Esophagus muscularis mucosa (tissue), 4 donors: ENCODE measurements at places on chromosomes 7 and 10. TPM values are rescaled to one million over a fixed set of nuclear protein-coding genes. Genes with fewer than 3 reads are reported as not detected.

The KMT2C gene
- total RNA-seq = 73.9 TPM

The TRAPPC14 gene
- 5.8 TPM for total RNA-seq

The HOXA5 gene
- 7.8 TPM for total RNA-seq

The RPEL1 gene
- not detected for total RNA-seq

The C10orf67 gene
- total RNA-seq = not detected

The GRID2IP gene
- total RNA-seq = not detected

The OR9A2 gene
- not detected for total RNA-seq

The TRPV6 gene
- not detected for total RNA-seq

The SNCG gene
- 28.3 TPM for total RNA-seq

The AZGP1 gene
- total RNA-seq = 3.1 TPM

The DUSP5 gene
- total RNA-seq = 3.8 TPM

The CTAGE8 gene
- 1.5 TPM for total RNA-seq

The SLC13A4 gene
- total RNA-seq = not detected

The MACC1 gene
- total RNA-seq = 0.17 TPM

The HIP1 gene
- 16.4 TPM for total RNA-seq

The PAX4 gene
- total RNA-seq = not detected

GRCh38 chr10:125087191-125087896 lies 73.0 kb downstream of the CTBP2 start:
- H3K27me3 ChIP-seq = no peaks in the 10 kb centered on the region
- peaks cover 23% of the 10 kb centered on the region for H3K36me3 ChIP-seq
- H3K27ac ChIP-seq = no peak overlapping the region
- no peak overlapping the region for H3K4me3 ChIP-seq

- no peak overlapping the region for H3K27ac ChIP-seq
- H3K4me3 ChIP-seq = no peak overlapping the region
- DNase-seq = no peak
These were observed 202.8 kb downstream of the IPMK start for GRCh38 chr10:58064714-58065528.

- H3K4me1 ChIP-seq = peaks cover 3% of the 10 kb centered on the region
- peak overlapping the region; percentile 35 for H3K4me3 ChIP-seq
- H3K27ac ChIP-seq = peak overlapping the region; percentile 66
- DNase-seq = no peak
- no peaks in the 10 kb centered on the region for H3K36me3 ChIP-seq
These were observed 120.1 kb downstream of the ARHGAP12 start for GRCh38 chr10:31808258-31809218.

DNA sequence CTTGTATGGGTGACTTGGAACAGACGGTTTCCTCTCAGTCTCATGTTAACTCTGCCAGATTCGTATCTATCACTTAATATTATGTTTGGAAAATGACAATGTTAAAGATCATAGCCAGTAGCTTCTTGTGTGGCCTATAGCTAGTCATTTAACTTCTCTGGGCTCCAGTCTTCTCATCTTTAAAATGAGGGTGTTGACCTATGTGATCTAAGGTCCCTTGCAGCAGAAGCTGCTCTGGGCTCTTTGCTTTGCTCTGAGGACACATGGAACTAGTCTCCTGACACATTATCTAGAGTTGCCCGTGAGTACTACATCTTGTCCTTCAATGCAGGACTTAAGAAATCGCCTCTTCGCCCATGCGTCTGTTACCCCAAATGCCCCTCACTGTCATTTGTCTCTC lies 93.1 kb downstream of the TMEM178B start:
- no peaks in the 10 kb centered on the region for H3K27me3 ChIP-seq
- no peak overlapping the region for H3K27ac ChIP-seq
- H3K36me3 ChIP-seq = no peaks in the 10 kb centered on the region

GRCh38 chr10:90042075-90042474 lies 340.7 kb downstream of the KIF20B start:
- H3K36me3 ChIP-seq = no peaks in the 10 kb centered on the region
- no peak overlapping the region for H3K27ac ChIP-seq
- no peak for DNase-seq
- no peaks in the 10 kb centered on the region for H3K27me3 ChIP-seq

DNA sequence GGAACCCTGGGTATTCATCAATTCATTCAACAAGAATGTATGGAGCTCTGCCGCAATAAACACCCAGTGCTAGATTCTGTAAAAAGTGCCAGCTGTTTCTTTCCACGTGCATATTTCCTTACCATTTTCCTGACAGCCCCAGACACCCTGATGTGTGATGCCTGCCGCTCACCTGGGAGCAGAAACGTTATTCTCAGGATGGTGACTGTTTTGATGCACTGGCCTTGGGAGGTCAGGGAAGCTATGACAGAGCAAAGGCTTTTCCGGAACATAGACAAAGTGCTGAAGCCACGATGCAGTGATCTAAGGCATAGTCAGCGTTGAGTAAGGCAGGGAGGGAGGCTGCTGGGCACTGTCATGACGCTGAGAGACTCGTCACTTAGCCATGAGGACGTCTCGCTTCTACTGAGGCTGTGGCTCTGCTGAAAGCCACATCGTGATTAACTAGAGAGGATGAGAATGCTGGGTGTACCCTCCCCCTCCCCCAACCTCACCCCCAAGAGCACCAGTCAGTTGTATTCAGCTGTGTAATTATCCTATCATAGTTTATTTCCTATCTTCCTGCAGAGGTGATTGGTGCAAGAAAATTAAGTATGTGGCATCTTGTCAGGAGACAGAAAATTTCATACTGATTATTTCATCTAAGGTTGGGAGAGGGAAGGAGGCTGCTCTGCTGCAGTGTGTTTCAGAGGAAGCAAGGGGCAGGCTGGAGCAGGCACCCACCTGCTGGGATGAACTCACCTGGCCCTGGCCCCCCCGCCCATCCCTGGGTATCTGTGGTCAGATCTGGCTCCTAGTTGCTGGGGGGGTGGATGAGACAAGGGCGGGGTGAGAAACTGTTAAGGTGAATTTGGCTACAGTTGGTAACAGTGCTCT lies 48.8 kb upstream of the SMNDC1 start:
- no peaks in the 10 kb centered on the region for H3K27me3 ChIP-seq
- H3K4me3 ChIP-seq = no peak overlapping the region
- no peaks in the 10 kb centered on the region for H3K36me3 ChIP-seq
- peaks cover 37% of the 10 kb centered on the region for H3K4me1 ChIP-seq
- H3K27ac ChIP-seq = no peak overlapping the region
- DNase-seq = no peak

- no peak overlapping the region for H3K4me3 ChIP-seq
- no peak overlapping the region for H3K27ac ChIP-seq
- DNase-seq = no peak
- H3K27me3 ChIP-seq = no peaks in the 10 kb centered on the region
These were observed 200.9 kb downstream of the GRM3 start for GRCh38 chr7:86844608-86845007.

DNA sequence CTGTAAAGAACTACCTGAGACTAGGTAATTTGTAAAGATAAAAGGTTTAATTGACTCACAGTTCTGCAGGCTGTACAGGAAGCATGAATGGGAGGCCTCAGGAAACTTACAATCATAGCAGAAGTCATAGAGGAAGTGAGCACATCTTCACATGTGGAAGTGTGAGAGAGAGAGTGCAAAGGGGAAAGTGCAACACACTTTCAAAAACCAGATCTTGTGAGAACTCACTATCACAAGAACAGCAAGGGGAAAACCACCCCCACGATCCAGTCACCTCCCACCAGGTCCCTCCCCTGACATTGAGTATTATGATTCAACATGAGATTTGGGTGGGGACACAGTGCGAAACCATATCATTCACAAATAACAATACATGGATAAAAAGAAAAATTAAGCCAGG lies 24.5 kb downstream of the AVL9 start:
- no peak overlapping the region for H3K27ac ChIP-seq
- H3K4me3 ChIP-seq = no peak overlapping the region
- DNase-seq = no peak
- H3K27me3 ChIP-seq = no peaks in the 10 kb centered on the region

DNA sequence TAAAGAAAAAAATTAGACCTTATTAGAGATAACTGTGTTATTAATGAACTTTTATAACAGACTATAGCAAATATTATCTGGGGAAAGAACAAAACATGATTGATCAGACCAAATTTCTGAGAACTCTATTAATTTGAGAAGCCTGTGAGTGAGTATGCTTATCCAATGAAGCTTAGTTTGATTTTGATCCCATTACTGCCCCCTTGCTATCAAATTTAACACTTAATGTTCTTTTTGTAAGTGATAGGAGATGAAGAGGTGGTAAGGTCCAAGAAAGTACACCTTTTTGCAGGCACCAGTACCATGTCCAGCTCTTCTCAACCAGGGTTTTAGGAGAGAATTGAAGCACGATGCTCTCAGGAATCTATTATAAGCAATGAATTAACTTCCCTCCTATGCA lies 49.9 kb downstream of the ZNF365 start:
- DNase-seq = no peak
- no peaks in the 10 kb centered on the region for H3K27me3 ChIP-seq
- H3K27ac ChIP-seq = no peak overlapping the region
- no peaks in the 10 kb centered on the region for H3K4me1 ChIP-seq

DNA sequence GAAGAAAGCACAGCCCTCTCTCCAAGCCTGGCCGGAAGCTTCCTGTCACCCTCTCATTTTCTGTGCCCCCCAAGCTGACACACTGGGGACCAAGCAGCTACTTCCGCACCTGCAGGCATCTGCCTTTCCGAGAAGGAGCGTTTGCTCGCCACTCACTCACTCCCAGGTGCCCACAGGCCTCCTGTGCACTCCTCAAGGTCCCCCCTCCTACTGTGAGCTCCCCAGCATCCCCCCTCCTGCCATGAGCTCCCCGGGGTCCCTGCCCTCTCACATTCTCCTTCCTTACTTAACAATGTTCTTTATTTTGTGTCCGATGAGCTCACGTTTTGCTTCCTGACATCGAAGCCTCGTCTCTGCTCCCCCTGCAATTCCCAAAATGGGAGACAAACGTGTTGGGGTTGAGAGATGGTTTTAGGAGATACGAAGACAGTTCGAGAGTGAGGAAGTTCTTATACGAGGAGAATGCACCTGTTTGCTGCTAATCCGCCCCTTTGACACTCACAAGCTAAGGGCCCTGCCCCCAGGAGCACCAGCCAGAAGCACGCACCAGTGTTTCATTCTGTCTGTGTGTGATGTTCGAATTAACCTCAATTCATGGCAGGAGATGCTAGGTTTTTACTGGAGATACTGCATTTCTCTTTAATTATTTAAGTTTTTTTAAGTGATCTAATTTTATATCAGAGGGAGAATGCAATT lies 70.2 kb downstream of the PDGFA start:
- DNase-seq = no peak
- peaks cover 13% of the 10 kb centered on the region for H3K4me1 ChIP-seq
- H3K27ac ChIP-seq = no peak overlapping the region
- H3K36me3 ChIP-seq = no peaks in the 10 kb centered on the region
- peaks cover 10% of the 10 kb centered on the region for H3K27me3 ChIP-seq

DNA sequence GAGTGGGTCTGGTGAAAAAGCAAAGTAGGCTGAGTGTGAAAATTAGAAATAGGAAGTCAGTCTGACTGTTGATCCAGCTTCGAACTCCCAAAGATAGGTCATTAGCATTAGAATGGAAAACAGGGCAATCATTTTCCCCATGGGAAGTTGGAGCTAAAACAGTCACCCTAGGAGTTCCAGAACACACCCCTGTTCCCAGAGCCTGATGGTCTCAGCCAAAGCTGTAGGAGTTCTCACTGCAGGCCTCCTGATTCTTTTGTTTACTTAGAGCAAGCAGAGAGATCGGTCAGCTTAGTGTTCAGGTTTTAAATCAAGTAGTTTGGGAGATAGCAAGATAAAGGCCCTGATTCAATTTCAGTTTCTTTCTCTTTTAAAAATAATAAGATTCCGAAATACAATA lies 28.8 kb upstream of the JCAD start:
- H3K27ac ChIP-seq = no peak overlapping the region
- H3K4me1 ChIP-seq = no peaks in the 10 kb centered on the region
- H3K36me3 ChIP-seq = no peaks in the 10 kb centered on the region
- no peaks in the 10 kb centered on the region for H3K27me3 ChIP-seq
- DNase-seq = no peak
- H3K4me3 ChIP-seq = no peak overlapping the region

DNA sequence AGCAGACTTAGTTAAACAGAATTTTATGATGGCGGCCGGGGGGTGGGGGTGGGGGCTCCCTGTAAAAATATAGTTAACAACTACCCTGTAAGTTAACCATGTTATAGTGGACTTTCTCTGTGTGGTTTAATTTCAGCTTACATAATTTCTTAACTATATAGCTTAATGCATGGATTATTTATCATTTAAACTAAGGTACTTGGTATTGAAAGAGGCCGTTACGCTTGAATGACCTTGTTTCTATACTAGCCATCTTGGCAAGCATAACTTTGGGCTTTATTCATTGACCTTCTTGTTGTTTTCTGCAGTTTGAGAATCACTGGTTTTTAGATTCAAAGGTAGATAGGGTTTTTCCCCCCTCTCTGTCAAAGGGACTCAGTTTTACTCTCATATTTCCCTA lies 8.4 kb downstream of the EIF4EBP2 start:
- no peak overlapping the region for H3K27ac ChIP-seq
- peaks cover 69% of the 10 kb centered on the region for H3K4me1 ChIP-seq
- no peak for DNase-seq
- H3K4me3 ChIP-seq = no peak overlapping the region
- H3K36me3 ChIP-seq = peaks cover 3% of the 10 kb centered on the region

GRCh38 chr7:90824386-90825307 lies 228.5 kb downstream of the CDK14 start:
- no peaks in the 10 kb centered on the region for H3K4me1 ChIP-seq
- H3K27ac ChIP-seq = no peak overlapping the region
- H3K36me3 ChIP-seq = no peaks in the 10 kb centered on the region

- no peak overlapping the region for H3K4me3 ChIP-seq
- H3K27me3 ChIP-seq = no peaks in the 10 kb centered on the region
- H3K27ac ChIP-seq = no peak overlapping the region
- H3K36me3 ChIP-seq = no peaks in the 10 kb centered on the region
- no peak for DNase-seq
These were observed 90.3 kb downstream of the FAM107B start for GRCh38 chr10:14684354-14684753.

DNA sequence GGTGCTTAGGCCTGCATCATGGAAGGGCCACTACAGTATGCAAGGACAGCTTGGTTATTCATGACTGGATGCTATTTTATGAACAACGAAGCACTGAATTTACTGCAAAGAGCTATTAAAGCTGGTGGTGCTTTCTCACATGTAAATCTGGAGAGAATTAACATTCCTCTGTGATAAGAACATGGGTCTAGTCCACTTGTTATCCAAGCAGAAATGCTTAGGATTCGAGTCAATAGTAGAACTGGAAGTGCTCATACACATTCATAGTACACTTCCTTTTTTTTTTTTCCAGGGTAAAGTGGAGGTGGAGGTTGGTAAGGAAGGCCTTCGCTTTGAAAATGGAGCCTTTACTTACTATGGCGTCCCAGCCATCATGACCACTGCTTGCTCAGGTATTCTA lies 35.0 kb downstream of the CNNM1 start:
- no peaks in the 10 kb centered on the region for H3K27me3 ChIP-seq
- H3K4me1 ChIP-seq = no peaks in the 10 kb centered on the region
- H3K27ac ChIP-seq = no peak overlapping the region
- no peak for DNase-seq
- no peak overlapping the region for H3K4me3 ChIP-seq

DNA sequence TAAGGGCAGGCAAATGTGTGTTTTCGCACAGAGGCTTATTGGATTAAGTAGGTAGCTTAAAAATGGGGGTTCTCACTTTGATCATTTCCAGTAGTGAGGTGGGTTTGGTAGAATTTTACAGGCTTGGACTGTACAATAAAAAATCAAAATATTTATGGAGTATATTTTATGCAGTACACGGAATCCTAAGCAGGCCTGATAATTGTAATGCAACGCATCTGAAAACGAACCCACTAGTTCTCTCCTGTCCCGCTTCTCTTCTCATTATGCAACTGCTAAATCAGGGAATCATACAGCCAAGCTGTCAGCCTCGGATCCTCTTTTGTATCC lies 377 bp upstream of the POLR1F start:
- no peak for DNase-seq
- no peaks in the 10 kb centered on the region for H3K36me3 ChIP-seq
- peaks cover 19% of the 10 kb centered on the region for H3K4me1 ChIP-seq
- peak overlapping the region; percentile 71 for H3K27ac ChIP-seq
